Right atrium auricular region (tissue), 2 donors: ENCODE measurements at places on chromosomes 7 and 10. TPM values are rescaled to one million over a fixed set of nuclear protein-coding genes. Genes with fewer than 3 reads are reported as not detected.

The NSMCE4A gene
- 34.2 TPM for total RNA-seq

The ADRA2A gene
- 1.4 TPM for total RNA-seq

The ABCB1 gene
- total RNA-seq, result 3.0 TPM

The MYO3A gene
- total RNA-seq, result not detected

The LYZL2 gene
- total RNA-seq, result not detected

The TAS2R41 gene
- not detected for total RNA-seq

The PSD gene
- total RNA-seq, result 9.7 TPM

The CPA1 gene
- total RNA-seq, result not detected

The KIN gene
- total RNA-seq, result 3.0 TPM

The SVOPL gene
- total RNA-seq, result not detected

The AKR1C8 gene
- not detected for total RNA-seq

The RASSF4 gene
- total RNA-seq, result 43.4 TPM

The PPP1R3C gene
- total RNA-seq, result 250 TPM

The DKK1 gene
- total RNA-seq, result 3.7 TPM

The AKR1C4 gene
- not detected for total RNA-seq

The TRIM56 gene
- 15.2 TPM for total RNA-seq

The EMX2 gene
- total RNA-seq, result 0.47 TPM

The XRCC2 gene
- 0.48 TPM for total RNA-seq

The LRRC27 gene
- total RNA-seq, result 2.6 TPM

The VENTX gene
- total RNA-seq, result 0.63 TPM

The PRLHR gene
- total RNA-seq, result not detected

The RAB19 gene
- not detected for total RNA-seq

The ANXA8L1 gene
- total RNA-seq, result 12.5 TPM

The HIBADH gene
- 95.0 TPM for total RNA-seq

The MSMB gene
- not detected for total RNA-seq

The FAM200A gene
- total RNA-seq, result 4.6 TPM

The DMBT1 gene
- total RNA-seq, result 0.08 TPM

The CUL2 gene
- total RNA-seq, result 17.3 TPM

The LRRN3 gene
- total RNA-seq, result 6.6 TPM

The CLDN3 gene
- not detected for total RNA-seq

The CFAP69 gene
- total RNA-seq, result 3.7 TPM

The BTBD16 gene
- total RNA-seq, result not detected

The GPR15LG gene
- not detected for total RNA-seq

The TMEM196 gene
- total RNA-seq, result not detected

The AKR1B15 gene
- total RNA-seq, result not detected

The AKR1D1 gene
- total RNA-seq, result not detected

The MYH16 gene
- not detected for total RNA-seq

The NUDT1 gene
- total RNA-seq, result 12.2 TPM
